Jurkat, Clone E6-1 (cell line): ENCODE measurements at places on chromosomes 1 and 21.

DNA sequence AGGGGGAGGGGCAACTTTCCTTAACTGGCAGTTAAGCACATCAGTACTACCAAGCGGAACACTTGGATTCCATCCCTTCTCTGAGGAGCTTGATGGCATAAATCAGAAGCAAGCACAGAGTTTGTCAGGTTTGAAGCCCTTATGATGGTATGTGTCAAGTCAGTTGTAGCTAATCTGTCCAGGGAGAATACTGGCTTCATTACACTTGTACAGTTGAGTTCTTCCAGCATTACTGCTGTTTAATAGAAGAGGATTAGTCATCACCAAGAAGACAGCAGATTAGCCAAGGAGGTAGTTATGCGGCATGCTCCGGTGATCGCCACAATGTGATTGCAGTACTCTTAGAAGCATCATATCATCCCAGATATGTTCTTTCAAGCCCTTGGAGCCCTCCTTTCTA is 2.1 kb upstream of the TDRD5 start:
- DNase-seq, result no peak

DNA sequence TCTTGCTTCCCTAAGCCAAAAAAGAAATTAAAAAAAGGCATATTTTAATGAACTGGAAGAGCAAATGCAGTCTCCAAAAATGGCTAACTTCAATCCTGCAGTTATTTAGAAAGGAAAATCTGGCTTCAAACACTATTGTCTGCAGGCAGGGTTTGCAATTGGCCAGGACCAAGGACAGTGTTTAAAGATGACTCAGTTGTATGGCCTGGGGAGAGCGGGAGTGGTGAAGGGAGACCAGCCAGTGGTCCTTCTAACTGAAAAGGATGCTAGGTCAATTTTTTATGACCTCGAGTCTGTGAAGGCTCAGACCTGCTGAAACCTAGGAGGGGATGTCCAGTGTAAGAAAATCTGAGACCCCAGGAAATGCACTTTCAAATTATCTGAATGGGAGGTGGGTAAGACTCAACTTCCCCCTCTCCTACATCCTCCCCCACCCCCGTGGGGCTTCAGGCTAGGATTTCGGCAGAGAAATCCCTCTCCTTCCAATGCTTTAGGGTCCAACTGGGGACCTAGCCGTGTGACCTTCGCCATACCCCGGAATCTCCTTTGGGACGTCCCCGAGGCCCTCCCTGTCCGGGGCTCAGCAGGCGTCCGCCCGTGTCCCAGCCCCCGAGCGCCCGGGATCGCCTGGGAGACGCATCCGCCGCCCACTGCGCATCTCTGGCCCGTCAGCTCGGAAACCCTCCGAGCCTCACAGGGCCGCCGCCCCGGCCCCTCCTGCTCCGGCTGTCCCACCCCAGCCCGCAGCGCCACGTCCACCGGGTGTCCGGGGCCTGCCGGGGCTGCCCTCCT is 602 bp upstream of the RIMKLA start:
- DNase-seq, result no peak

- DNase-seq, result no peak
These were observed at the start of gene MANEAL for GRCh38 chr1:37793773-37794371. MANEAL (plus strand) TSS chr1:37793847; CDS start chr1:37794183, 336 bp downstream.

- no peak for DNase-seq
These were observed 57.7 kb downstream of the UBE2T start for GRCh38 chr1:202283991-202284390.

DNA sequence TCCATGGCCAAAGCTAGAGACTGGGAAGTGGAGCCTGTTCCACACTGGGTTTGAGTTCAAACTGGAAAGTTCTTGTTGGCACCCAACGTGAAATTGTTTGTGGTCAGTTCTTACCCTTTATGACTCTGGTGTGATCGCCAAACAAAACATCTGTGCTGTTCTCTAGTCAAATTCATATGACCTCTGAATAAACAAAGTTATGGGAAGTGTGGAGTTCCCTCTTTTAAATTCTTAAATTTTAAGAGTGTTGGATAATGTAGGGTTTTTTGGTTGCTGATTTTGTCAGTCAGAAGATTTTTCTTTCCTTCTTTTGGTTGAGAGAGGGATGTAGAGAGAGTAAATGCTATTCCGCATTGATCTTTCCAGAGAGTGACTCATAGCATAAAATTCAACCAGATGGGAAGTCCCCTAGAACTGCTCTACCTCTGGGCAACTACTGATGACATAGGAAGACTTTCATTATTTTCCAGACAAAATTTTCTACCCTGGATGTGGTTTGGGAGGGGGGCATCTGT is 36.4 kb downstream of the CHML start:
- no peak for DNase-seq

- DNase-seq, result peak; percentile 18
These were observed 5.6 kb downstream of the OSBPL9 start for GRCh38 chr1:51622455-51622913.

DNA sequence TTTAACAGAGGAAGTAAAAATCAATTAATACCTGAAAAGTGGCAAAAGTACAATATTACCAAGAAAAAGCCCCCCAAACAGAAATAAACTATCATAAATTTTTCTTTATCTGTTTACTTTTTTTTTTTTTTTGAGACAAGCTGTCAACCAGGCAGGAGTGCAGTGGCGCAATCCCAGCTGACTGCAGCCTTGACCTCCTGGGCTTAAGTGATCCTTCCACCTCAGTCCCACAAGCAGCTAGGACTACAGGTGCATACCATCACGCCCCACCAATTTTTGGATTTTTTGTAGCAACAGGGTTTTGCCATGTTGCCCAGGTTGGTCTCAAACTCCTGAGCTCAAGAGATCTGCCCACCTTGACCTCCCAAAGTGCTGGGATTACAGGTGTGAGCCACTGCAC is 8.0 kb downstream of the TFB2M start:
- no peak for DNase-seq

GRCh38 chr1:223827193-223827663 is 18.5 kb downstream of the TP53BP2 start:
- DNase-seq, result no peak

- DNase-seq, result no peak
These were observed 74.5 kb downstream of the RHOU start for GRCh38 chr1:228809621-228810394.

DNA sequence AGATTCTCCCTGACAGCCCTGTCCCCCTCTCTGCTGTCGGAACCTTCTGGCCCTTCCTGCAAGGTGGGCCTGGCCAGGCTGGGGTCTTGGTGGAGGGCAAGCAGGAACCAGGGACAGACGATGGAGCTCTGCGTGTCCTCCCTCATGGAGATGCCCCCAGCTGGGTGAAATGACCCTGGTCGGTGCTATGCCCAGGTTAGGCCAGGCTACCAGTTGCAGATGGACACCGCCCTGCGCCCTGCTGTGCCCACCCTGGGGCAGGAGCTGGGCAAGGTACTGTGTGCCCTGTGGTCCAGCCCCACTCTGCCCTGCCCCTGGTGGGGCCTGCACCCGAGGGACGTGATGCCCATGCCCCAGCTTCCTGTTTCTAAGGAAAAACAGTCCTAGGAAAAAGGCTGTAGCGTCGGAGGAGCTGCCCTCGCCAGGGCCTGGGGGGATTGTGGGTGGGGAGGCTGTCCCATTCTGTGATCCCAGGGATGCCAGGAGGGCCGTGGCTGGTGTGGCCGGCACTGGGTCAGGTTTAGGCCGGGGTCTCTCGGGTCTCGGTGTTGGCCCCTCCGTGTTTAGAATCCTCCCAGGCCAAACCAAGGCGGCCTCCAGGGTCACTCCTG is 77.6 kb downstream of the MORN1 start:
- no peak for DNase-seq

- DNase-seq, result no peak
These were observed 27.6 kb downstream of the IPP start for GRCh38 chr1:45722809-45723208.

DNA sequence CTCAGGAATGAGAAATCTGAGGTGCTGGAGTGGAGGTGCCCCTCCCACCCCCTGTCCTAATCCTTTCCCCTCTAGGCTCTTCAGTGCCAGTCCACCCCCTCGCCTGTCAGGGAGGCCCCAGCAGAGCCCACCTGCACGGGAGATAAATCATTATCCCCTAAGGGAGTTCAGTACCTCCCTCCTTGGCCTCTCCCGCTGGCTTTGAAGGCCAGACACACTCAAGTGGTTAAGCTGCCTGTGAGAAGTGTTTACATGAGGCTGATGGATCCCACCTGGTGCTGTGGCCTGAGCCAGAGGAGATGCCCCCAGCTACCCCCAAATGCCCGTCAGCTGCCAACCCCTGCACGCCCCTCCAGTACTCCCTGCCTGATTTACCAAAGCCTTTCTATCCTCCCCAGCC is 3.7 kb downstream of the RSPO1 start:
- no peak for DNase-seq

DNA sequence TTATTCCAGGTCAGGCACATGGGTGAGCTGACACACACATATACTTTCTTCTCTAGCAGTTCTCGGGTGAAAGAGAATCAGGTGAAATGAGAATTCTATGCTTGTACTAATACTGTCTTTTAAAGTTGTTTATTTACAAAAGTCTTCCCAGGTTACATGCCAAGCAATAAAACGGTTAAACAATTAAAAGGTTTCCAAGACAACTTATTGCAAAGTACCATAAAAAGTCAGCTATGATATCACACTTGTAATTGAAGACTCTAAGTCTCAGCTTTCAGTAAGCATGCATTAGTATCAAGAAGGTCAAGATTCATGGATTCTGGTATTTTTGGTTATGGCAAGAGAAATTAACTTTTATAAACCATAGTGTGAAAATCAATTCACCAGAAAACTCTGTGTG is 171.4 kb downstream of the PDE4B start:
- no peak for DNase-seq

DNA sequence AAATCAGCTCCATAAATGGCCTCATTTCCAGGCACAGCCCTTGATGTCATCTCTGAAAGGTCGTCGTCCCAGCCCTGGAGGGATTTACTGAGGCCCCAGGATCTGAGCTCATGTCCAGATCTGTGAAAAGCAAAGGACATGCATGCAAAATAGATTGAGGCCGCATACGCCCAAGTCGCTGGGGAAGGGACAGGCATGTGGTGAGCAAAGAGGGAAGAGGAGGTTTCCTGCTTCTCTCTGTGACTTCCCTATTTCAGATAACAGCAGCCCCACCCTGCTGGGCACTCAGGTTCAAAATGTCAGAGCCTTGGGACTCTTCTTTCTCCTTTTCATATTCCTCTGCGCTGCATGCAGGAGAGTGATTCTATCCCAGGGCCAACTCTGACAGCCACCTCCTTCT is 197.2 kb downstream of the ADSS2 start:
- no peak for DNase-seq
